ENCODE measurements at places on chromosomes 16 and 17.

GRCh38 chr17:38673707-38674013 lies 1.1 kb downstream of the EPOP start:
- no peak for DNase-seq

DNA sequence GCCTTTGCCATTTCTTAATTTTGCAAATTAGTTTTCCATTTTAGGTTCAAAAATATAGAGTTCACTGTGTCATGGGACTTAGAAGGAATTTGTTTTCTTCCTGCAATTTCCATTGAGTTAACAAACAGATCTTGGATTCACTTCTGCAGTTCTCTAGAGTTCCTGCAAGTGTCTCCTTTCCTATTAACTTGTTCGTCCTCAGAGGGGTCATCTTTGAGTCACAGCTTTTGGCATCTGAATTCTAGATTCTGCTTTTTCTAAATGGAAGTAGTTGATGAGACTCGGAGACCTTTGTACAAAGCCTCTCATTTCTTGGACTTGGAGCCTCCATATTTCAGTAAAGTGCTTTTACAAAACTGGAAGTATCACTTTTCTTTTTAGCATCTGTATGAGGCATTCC lies 323.3 kb downstream of the BCAS3 start:
- DNase-seq = no peak

- no peak for DNase-seq
These were observed 110.7 kb upstream of the FAM20A start for GRCh38 chr17:68711858-68712257.

DNA sequence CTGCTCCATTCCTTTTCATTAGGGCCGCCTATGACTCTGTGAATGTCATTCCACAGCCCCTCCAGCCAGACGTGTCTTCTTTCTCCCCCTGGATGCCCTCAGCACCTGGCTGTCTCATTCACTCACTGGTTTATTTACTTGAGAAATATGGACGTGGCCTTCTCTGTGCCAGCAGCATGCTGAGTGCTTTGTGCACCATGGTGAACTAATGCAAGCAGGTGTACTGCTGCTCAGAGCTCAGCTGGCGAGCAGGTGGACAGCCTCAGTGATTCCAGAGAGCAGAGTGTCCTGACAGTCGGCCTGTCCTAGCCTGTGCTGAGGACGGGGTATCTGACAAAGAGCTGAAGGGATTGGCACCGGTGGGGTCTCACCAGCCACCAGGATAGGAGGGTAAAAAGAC lies 96.7 kb downstream of the GNAO1 start:
- no peak for DNase-seq

- DNase-seq = no peak
These were observed 18.5 kb upstream of the GGA2 start for GRCh38 chr16:23528644-23529310.

DNA sequence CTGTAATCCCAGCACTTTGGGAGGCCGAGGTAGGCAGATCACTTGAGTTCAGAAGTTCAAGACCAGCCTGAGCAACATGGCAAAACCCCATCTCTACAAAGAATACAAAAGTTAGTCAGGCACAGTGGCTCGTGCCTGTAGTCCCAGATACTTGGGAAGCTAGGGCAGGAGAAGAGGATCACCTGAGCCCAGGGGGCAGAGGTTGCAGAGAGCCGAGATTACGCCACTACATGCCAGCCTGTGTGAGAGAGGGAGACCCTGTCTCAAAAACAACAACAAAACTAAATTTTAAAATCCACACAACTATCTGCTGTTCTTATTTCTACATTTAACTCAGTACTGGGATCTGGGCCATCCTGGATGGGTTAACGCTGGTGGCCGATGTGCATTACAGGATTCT lies 41.2 kb upstream of the ARL6IP1 start:
- no peak for DNase-seq
